M059J (cell line): ENCODE measurements at places on chromosomes 11 and 22. TPM values are rescaled to one million over a fixed set of nuclear protein-coding genes. Genes with fewer than 3 reads are reported as not detected.

DEUP1 gene
- not detected in 2 replicates for total RNA-seq

DNA sequence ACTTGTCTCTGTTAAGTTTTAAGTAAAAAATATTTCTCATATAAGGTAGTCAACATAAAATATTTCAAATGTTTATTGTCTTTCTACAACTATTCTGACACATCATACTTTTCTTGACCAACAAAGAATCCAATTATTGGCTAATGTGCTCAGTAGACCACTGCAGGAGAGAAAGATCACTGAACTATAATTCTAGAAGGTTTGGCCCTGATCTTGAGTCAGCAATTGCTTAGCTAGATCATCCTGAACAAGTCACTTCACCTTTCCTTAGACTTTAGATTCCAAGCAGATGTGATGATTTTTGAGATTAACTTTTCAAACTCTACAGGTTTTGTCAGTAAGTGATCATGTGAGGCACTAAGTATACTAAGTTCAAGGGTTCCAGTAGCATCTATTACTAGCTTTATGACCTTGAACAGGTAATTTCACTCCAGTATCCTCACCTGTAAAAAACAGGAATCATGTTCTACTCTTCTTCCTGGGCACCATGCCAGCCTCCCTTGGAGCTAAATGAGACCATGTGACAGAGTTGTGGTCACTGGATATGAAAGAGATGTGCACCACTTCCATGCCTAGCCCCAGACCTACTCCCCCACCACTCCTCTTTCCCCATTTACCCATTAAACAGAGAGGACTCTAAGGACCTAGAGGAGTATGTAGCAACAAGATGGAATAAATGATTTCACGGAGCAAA lies 17.3 kb downstream of the PGM2L1 start:
- peak; percentile 67 for DNase-seq

DNA sequence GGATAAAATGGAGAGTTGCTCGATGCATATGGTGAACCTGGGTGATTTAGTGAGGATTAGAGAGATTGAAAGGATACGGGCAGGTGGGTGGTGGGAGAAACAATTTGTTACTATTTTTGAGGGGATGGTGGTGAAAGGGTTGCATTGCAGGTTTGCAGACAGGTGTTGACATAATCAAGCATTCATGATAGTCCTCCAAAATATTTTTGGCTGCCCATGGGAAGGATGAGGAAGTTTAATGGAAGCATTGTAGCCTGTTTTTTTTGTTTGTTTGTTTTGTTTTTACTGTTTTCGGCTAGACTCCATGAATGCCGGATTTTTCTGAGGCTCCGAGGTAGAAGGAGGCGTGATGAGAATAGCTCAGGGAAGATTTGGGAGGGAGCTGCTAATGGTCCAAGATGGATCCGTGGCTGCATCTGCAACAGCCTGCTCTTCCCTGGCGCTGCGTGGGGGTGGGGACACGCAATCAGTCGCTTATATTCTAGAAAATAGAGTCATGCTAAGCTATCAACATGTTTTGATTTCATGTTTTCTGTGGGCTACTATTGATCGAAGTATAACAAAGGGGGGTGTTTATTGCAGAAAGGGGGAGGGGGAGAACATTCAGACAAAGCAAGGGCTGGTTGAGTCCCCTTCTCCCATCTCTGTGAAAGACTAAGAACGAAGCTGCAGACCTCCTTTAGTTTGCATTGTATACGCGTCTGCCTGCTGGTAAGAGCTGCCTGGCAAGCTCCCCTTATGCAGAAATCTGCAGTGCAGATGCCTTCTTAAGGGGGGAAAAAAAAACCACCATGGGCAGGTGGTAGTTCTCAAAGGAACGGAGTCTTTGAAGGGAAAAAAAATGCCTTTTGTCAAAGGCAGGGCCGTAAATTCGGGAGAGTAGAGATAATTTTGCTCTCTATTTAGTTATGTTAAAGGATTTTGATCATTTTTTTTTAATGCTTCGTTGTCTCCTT lies 1.0 kb downstream of the RTN3 start:
- DNase-seq, result peak; percentile 34

DNA sequence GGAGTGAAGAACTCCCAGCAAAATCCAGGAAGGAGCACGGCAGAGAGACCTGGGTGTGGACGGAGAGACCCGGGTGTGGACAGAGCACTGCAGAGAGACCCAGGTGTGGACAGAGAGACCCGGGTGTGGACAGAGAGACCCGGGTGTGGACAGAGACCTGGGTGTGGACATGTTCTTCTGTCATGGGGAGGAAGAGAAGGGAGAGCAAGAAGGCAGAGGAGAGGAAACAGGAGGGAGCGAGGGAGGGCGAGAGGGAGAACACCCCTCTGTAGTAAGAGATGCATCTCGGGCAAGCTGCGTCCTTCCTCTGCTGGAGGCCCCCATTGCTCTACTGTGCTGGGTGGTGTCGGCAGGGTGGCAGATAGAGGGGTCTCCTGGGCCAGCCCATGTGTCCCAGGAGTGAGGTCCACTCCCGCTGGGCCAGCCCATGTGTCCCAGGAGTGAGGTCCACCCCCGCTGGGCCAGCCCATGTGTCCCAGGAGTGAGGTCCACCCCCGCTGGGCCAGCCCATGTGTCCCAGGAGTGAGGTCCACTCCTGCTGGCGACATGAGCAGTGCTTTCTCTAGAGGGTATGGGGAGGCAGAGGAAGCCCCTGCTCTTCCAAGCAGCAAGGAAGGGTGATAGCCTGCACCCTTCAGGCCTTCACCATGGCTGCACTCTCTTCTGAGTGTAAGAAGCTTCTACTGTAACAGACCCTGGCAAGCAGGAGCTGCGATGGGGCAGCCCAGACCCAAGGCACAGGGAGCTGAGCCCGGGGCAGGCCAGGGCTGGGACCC lies 934.2 kb downstream of the BRD1 start:
- no peak for DNase-seq

F2 gene
- not detected in 2 replicates for total RNA-seq

SCN4B gene
- total RNA-seq, result 17.2 and 26.1 TPM in 2 replicates

GRCh38 chr11:34609850-34610249 lies 11.0 kb upstream of the EHF start:
- peak; percentile 55 for DNase-seq

- DNase-seq, result peak; percentile 35
Measured at GRCh38 chr11:57358543-57358961, 20.4 kb downstream of the P2RX3 start.

TLCD5 gene
- total RNA-seq, result 3.7 and 4.8 TPM in 2 replicates
